Stomach (tissue), 19 donors: ENCODE measurements at places on chromosomes 7 and 10. TPM values are rescaled to one million over a fixed set of nuclear protein-coding genes. Genes with fewer than 3 reads are reported as not detected.

GRCh38 chr7:13179775-13180523 lies 492.5 kb downstream of the ARL4A start:
- H3K27ac ChIP-seq, result no peak overlapping the region
- no peaks in the 10 kb centered on the region for H3K4me1 ChIP-seq
- H3K27me3 ChIP-seq, result no peaks in the 10 kb centered on the region
- H3K4me3 ChIP-seq, result no peak overlapping the region

- no peaks in the 10 kb centered on the region for H3K36me3 ChIP-seq
- no peak overlapping the region for H3K4me3 ChIP-seq
- H3K27ac ChIP-seq, result no peak overlapping the region
- no peaks in the 10 kb centered on the region for H3K27me3 ChIP-seq
- DNase-seq, result no peak
- H3K4me1 ChIP-seq, result peaks cover 19% of the 10 kb centered on the region
Measured at GRCh38 chr7:37015353-37016034, 291.2 kb upstream of the AOAH start.

DNA sequence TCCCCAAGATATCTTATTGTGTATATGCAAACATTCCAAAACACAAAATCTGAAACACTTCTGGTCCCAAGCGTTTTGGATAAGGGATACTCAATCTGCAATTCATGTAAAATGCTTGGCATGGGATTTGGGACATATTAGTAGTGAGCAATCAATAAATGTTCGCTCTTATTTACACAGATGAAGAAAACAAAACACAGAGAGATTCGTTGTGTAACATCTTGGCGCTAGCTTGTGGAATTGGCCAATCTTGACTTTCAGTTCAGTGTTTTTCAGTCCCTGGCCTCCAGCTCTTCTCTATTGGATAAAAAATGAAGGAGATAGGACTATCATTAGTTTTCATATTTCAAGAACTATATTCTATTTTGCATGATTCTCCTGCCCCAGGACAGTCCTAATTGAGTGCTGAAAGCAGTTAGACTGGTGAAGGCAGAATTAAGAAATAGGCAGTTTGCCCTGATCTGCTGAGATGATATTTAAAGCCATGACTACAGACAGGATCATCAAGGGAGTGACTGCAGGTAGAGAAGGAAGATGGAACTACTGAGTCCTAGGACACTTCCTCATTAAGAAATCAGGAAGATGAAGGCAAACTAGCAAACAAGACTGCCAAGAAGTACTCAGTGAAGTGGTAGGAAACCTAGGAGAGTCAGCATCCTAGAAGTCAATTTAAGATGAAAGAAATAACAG lies 1.8 kb downstream of the PNLIPRP3 start:
- H3K27me3 ChIP-seq, result no peaks in the 10 kb centered on the region
- no peak overlapping the region for H3K27ac ChIP-seq
- no peak overlapping the region for H3K4me3 ChIP-seq
- no peak for DNase-seq
- H3K36me3 ChIP-seq, result no peaks in the 10 kb centered on the region

DNA sequence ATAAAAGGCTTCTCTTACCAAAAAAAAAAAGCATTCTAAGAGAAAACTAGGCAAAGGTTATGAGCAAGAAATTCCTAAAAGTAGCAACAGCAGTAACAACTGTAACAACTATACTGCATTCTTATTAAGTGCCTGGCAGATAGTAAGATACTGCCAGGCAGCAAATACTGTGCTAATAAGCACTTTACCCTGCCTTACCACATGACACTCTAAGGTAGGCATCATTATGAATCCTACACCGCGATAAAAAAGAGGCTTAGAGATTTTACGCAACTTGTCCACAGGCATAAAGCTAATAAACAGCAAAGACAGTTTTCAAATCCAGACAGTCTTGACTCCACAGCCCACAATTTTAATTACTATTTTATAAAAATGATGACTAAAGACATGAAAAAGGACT lies 83.2 kb downstream of the USP6NL start:
- no peak for DNase-seq
- peaks cover 35% of the 10 kb centered on the region for H3K4me1 ChIP-seq
- peaks cover 8% of the 10 kb centered on the region for H3K36me3 ChIP-seq
- H3K27ac ChIP-seq, result no peak overlapping the region
- no peak overlapping the region for H3K4me3 ChIP-seq
- no peaks in the 10 kb centered on the region for H3K27me3 ChIP-seq

The IRF5 gene
- total RNA-seq, result 13.8 TPM

The HOXA3 gene
- 0.87 TPM for total RNA-seq

The ZNF727 gene
- total RNA-seq, result 8.4 TPM

The PPP1R17 gene
- not detected for total RNA-seq

The PITRM1 gene
- 66.5 TPM for total RNA-seq

The ECHDC3 gene
- 67.5 TPM for total RNA-seq
